ENCODE measurements at places on chromosomes 1 and 21.

DNA sequence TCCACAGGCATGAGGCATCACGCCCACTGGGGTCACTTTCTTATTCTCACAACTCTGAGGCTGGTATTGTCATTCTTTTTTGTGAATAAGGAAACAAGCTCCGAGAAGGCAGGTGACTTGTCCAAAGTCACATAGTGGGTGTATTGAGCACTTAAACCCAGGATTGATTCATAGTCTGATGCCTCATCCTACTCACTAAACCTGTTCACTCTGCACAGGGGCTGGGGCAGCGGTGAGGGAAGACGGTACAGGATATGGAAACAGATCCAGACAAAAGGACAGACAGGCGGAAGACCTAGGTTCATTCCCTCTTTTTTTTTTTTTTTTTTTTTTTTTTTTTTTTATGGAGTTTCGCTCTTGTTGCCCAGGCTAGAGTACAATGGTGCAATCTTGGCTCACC is 56.6 kb downstream of the NKAIN1 start:
- no peak for DNase-seq

- DNase-seq: no peak
Observed at GRCh38 chr1:65813956-65814355, 21.3 kb downstream of the PDE4B start.

- no peak for DNase-seq
Observed at GRCh38 chr1:68571454-68572235, 74.8 kb upstream of the DEPDC1 start.

GRCh38 chr1:172447641-172448040 is 3.8 kb upstream of the PIGC start:
- DNase-seq: no peak

GRCh38 chr1:203300441-203301330 is 4.6 kb upstream of the BTG2 start:
- DNase-seq: no peak

DNA sequence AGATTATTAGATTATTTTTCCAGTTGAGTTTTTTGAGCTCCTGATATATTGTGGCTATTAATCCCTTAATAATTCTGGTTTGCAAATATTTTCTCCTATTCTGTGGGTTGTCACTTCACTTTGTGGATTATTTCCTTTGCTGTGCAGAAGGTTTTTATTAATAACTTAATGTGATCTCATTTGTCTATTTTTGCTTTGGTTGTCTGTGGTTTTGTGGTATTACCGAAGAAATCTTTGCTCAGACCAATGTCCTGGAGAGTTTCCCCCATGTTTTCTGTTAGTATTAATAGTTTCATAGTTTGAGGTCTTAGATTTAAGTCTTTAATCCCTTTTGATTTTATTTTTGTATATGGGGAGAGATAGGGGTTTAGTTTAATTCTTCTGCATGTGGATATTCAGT is 7.1 kb upstream of the TBX19 start:
- DNase-seq: no peak

DNA sequence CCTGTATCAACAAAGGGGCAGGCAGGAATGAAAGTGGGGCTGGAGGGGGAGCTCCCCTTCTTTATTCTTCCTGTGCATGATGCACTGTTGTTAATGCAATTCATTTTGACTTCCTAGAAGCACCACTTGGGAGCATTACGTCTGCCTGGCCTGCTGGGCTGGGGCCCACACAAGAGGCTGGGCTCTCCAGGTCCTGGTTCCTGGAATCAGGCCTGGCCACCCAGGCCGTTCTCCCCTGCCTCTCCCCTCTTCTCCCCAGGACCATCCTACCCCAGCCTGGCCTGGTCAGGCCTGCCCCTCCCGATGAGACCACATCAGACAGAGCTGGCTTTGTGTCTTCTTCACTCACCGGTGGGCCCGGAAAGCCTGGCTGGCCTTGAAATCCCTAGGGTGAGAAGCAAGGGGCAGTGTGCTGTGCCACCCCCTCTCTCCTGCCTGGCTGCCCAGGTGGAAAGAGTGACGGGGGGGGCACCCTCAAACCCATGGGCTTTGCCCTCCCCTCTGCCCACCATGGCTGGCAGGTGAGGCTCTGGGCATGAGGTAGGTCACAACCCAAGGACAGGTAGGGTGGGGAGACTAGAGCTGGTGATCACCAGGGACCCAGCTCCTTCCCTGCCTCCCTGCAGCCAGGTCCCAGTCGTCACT is 20.7 kb upstream of the PEF1 start:
- no peak for DNase-seq

DNA sequence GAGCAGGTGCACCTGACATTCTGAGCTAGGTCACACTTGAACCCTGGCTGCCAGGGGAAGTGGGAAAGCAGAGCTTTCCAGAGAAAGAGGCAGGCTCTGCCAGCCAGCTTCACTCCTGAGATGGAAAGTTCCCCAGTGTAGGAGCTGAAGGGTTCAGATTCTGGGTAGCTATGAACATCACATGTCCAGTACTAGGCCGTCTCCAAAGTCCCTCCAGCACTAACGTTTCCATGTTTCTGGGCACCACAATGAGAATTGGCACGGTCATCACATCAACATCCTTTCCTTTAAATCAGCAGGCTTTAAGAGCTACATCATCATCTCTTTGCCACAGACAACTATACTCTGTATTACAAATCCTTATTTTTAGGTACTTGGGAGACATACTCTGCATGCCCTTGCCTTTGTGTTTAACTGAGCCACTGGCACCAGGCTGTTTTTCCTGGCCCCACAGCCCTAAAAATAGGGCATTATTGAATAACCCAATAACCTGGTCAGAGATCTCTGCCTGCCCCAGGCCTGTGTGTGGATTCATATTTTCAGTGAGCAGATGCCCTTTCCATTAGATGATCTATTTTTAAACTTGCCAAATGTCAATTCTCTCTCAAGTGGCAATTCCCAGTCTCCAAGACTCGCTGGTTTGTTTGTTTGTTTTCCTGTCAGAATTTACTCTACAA is 35.4 kb upstream of the USP24 start:
- no peak for DNase-seq

All from stimulated activated CD8-positive, alpha-beta memory T cell treated with anti-CD3 and anti-CD28 coated beads, Interleukin-12 subunit alpha, Interleukin-12 subunit beta, amount 100 ng/mL, for 4 hours (primary cell).